ENCODE measurements at places on chromosomes 3 and 15. TPM values are rescaled to one million over a fixed set of nuclear protein-coding genes. Genes with fewer than 3 reads are reported as not detected.

The LRTM1 gene
- total RNA-seq: not detected

The LRRC15 gene
- not detected for total RNA-seq

The MYL3 gene
- not detected for total RNA-seq

DNA sequence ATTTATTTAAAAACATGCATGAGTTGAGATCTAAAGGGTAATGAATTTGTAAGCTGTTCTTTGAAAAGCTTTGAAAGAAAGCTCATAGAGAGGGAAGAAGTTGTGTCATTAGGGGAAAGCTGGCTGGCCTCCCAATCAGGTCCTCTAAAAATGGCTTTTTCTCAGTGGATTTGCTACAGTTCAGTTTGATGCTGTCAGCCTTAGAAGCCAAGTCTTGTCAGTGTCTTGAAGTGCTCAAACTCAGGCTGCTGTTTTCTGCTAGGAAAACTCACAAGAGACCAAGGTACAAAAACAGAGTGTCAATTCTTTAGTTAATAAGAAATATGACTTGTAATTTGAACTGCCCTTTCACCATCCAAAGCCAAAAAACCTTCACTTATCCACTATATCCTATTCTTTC lies 243.8 kb downstream of the OTOL1 start:
- DNase-seq: no peak
